ENCODE measurements at places on chromosomes 2 and 18. TPM values are rescaled to one million over a fixed set of nuclear protein-coding genes. Genes with fewer than 3 reads are reported as not detected.

Gene DNER
- total RNA-seq: 42.9 TPM

Gene GCA
- total RNA-seq: 3.5 TPM

DNA sequence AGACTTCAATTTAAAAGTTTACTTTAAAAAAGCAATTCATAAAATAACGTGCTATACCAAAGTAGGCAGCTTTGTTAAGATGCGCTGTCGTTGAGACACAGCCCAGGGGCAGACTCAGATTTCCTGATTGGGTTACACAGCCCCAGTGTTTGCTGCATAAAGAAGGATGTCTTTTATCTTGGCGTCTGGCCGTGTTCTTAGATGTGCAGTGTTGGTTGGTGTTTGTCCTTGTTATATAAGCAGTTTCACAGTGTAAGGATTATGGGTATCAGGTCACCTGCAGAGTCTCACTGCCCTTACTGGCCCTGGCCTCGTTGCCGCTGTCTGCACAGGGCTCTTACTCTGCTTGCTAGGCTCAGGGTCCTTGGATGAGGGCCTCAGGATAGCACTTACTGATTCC lies 108.5 kb downstream of the WDSUB1 start:
- DNase-seq: no peak

DNA sequence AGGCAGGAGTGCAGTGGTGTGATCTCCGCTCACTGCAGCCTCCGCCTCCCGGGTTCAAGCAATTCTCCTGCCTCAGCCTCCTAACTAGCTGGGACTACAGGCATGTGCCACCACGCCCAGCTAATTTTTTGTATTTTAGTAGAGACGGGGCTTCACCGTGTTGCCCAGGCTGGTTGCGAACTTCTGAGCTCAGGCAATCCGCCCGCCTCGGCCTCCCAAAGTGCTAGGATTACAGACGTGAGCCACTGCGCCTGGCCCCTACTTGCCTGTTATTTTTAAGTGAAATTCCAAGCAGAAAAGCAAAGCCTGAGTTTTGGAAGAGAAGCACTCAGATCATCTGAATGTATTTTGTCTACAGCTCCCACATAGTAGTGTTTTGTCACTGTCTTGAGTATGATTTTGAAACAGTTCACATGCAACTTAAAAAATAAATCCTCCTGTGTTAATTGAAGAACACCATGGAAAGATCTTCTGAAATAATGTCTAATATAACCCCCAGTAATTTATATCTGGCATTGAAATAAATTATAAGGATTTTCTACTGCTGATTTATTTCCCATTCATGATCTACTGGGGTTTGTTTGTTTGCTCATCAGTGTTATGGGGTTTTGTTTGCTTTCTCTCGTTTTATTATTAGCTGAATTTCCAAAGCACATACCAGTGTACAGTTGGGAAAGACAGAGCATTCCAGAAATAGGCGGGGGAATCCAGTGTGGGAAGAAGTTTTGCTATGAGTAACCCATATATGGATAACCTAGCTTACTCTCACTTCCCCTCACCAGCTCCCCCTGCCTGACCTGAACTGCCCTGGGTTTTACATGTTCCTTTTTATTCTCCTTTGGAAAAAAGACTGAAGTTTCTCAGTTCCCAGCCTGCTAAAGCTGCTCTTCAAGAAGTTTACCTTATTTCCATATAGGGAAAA lies 80.1 kb upstream of the MAP3K20 start:
- peak; percentile 78 for DNase-seq

DNA sequence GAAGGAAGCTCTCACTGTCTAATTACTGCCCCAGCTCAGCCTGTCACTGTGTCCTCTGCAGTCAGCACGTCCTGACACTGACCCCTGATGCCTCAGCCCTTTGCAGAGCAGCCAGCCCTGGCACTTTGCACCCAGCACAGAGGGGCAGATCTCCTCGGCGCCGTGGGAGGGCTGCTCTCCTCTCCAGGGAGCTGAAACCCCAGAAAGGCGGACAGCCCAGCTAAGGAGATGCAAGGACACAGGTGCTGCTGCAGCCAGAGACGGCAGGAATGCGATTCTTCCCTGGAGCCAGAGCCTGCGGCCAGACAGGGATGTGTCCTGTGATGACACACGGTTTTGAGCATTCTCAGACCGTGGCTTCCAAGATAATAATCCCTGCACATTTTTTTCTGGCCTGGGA lies 34.5 kb upstream of the SIX3 start:
- DNase-seq: no peak

Gene ALPG
- total RNA-seq: not detected

Gene GREB1
- total RNA-seq: 1.2 TPM

Gene UGT1A4
- not detected for total RNA-seq

Gene GNAL
- total RNA-seq: 0.10 TPM

Gene FBLN7
- total RNA-seq: 0.03 TPM

DNA sequence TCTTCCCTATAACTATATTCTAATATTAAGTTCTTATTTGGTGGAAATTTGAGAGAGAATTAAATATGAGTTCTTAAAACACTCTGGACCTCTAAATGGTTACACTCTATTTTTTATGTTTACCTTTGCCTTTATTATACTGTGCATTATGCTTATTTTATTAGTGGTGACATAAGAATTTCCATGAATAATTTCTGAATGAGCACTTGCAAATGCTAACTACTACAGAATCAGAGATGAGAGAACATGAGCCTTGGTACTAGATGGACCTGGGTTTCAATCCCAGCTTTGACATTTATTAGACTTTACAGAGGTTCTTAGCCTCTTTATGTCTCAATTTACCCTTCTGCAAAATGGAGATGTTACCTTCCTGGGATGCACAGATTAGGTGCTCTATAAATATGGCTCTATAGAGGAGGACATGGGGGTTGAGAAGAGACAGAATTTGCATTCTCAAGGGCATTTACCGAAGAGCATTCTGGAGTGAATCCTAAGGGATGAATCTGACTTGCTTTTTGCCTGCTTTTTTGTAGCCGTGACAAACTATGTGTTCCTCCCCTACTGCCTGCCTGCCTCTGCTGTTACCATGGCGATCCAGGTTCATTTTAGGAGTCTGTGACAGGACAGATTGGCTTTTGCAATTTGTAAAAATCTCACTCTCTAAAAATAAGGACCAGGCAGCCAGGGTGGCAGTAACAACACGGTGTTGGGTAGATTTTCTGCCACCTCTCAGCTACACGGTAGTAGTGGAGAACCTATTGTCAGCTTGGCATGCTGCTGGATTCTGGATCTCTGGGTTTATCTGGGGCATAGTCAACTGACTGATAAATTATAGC lies 20.7 kb upstream of the CNRIP1 start:
- no peak for DNase-seq

Gene TUBA4B
- total RNA-seq: not detected

Data from HT1080 (cell line).